ENCODE measurements at places on chromosomes 13 and 19.

DNA sequence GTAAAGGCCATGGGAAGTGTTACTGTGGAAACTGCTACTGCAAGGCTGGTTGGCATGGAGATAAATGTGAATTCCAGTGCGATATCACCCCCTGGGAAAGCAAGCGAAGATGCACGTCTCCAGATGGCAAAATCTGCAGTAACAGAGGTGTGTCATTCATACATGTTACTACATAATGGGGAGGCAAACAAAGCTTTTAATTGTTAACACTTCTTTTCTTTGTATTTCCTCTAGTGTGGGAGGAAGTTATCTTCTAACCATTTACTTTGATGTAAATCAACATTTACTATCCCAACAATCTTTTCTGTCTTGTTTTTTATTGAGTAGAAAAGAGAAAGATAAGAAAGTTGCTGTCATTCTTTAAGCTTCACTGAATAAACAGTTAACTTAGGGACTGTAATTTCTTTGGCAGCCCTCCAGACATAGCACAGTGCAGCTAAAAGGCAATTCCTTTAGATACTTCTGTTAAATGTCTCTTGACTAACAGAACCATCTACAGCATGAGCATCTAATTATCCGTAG, 126.9 kb downstream of the ITGBL1 start:
- DNase-seq: no peak

- DNase-seq: no peak
Observed at GRCh38 chr13:27200413-27201070, 28.9 kb upstream of the USP12 start.

- no peak for DNase-seq
Observed at GRCh38 chr13:66501181-66501580, 729.0 kb downstream of the PCDH9 start.

DNA sequence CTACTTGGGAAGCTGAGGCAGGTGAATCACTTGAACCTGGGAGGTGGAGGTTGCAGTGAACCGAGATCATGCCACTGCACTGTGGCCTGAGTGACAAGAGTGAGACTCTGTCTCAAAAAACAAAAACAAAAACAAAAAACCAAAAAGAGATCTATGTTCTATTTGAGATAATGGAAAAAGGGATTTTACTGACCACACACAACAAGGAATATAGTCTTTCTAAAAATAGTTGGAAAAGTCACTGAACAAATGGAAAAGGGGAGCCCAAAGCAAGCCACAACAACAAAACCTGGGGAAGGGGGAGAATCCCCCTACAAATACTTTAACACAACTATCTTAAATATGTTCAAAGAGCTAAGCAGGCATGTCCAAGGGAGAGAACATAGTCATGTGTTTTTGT, 37.3 kb downstream of the ZNF558 start:
- no peak for DNase-seq

- no peak for DNase-seq
Observed at GRCh38 chr13:65456150-65456912, 1773.8 kb downstream of the PCDH9 start.

GRCh38 chr13:91236921-91237320, 110.6 kb upstream of the MIR17HG start:
- DNase-seq: no peak

- DNase-seq: no peak
Observed at GRCh38 chr13:37303606-37304005, 198.1 kb upstream of the CSNK1A1L start.

DNA sequence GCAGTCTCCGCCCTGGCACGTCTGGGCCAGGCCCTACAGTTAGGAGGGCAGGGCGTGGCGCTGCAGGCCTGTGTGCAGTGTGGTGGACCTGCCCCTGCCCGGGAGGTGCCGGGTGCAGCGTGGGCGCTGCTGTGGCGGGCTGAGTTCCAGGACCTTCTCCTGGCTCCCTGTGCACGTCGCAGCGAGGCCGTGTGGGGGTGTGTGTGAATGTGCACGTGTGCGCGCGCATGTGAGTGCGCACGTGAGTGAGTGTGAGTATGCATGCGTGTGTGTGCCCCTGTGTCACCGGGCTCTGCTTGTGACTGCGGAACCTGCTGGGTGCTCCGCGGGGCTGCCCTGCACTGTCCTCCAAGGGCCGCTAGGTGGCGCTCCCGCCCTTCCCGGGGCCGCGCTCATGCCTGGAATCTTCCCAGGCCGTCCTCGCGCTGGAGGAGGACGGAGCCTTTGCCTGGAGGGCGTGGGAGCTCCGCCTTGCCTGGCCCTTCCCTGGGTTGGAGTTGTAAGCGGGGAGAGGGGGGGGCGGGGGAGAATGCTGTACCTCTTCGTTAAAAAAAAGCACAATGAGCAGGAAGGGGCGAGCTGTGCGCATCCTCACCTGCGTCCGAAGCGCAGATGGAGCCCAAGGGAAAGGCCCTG, 79.3 kb downstream of the KDM4B start:
- peak; percentile 54 for DNase-seq

GRCh38 chr13:107881362-107881761, 334.0 kb downstream of the LIG4 start:
- no peak for DNase-seq

DNA sequence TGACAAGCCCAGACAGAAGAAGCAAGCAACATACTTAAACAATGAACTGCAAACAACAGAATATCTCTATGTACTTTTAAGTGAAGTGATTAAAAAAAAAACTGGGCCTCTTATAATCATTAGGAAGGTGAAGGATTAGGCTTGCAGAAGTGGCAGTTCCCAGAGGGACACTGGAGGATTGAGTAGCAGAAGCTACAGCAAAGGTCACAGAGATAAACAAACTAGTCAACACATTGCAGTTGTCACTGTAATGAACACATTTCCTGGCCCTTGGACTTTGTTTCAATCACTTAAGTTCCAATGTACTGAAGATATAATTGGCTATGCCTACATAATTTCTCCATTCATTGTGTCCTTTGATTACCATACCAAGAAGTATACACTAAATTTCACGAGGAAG, 1498.8 kb downstream of the SLITRK5 start:
- DNase-seq: no peak

DNA sequence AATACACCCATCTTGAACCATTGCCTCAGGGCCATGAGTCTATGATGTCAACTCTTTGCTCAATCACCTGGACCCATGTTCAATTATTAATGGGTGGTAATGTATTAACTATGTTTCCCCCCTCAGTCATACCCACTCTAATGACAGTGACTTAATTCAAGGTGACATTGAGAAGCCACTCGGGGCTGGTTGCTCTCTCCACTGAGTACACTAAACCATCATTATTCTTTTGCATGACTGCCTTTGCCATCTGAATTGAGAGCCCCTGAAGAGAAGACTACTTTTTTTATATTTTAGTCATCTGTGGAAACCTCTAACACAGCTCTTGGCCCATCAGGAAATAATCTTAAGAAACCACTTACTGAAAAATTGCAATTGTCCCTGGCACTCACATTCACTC, 139.2 kb upstream of the SOX21 start:
- DNase-seq: no peak

- no peak for DNase-seq
Observed at GRCh38 chr13:43377149-43377548, 353.8 kb downstream of the DNAJC15 start.

DNA sequence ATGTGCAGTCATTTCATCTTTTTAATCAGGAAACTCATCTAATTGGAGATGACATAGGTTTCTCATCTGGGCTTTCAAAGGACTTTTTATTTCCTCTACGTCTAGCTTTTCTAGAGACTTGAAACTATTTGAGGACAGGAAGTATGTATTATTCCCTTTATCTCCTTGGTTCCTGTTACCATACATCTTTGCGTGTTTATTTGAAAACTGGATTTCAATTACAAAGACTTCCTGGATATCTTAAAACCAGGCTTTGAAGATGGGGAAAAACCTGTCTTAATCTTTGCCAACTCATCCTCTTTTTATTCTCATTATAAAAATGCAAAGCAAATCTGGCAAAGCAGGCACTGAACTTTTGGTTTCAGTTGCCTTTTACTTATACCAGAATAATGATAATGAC, 130.5 kb downstream of the LMO7 start:
- peak; percentile 32 for DNase-seq

DNA sequence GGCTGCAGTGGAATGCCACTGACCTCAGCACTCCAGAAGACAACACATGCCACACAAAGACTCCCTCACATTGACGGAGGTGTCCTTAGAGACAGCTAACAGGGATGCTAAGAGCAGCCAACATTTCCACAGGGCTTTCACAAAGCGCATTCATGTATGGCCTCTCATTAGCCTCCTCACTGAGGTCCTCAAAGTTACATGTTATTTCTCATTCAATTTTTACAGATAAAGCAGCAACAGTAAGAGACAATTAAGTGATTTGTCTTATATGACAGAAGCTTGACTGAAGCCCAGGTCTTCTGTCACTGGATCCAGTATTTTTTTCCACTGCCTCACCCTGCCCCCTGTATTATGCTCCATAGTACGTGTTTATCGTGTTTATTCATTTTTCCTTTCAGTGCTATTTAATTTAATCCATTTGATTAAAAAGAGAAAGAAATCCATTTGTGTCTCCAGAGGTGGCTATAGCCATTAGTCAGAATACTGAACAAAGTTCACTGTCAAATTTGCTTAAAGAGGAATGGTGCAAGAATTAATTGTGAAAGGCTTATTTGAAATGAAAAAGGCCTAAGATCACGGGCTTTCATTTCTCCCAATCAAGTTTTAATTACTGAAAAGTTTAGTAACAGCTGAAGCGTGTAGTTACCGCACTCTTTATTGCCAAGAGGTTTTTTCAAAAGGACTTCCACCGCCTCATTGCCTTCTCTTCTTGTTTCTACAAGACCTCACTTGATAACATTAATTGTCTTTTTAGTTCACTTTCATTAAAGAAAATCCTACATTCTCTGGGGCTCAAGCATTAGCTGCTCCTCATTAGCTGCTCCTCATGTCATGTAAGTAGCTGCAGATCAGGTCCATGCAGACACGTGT, 115.0 kb downstream of the COG6 start:
- no peak for DNase-seq

DNA sequence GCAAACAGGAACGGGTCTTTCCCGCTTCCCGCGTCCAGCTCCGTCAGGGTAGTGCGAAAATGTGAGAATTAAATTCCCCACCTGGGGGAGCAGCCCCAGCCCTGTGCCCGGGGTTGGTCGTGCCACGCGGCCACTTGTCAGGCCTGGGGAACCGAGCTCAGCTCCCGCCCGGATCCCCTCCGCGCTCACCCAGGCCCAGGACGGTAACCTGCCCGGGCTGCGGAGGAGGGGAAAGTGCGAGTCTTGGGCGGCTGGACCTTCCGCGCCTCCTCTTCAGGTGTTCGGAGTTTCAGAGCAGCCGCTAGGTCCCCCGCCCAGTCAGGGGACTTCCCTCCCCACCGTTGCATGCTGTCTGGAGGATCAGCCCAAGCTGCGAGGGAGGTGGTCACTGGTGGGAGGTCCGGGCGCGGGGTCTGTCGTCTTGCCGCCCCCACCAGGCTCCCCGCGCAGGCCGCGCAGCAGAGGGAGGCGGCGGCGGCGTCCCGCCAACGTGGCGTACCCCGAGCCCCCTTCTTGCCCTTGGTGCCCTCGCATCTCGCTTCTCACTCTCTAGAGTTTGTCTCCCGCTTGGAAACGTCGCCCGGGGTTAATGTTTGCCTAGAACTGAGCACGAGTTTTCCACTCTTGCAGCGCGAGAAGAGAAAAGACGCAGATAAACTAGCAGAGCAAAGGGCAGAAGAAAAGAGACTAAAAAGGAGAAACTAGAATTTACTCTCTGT, 8.1 kb downstream of the URAD start:
- DNase-seq: no peak

GRCh38 chr13:48158290-48158689, 63.4 kb upstream of the MED4 start:
- peak; percentile 19 for DNase-seq

DNA sequence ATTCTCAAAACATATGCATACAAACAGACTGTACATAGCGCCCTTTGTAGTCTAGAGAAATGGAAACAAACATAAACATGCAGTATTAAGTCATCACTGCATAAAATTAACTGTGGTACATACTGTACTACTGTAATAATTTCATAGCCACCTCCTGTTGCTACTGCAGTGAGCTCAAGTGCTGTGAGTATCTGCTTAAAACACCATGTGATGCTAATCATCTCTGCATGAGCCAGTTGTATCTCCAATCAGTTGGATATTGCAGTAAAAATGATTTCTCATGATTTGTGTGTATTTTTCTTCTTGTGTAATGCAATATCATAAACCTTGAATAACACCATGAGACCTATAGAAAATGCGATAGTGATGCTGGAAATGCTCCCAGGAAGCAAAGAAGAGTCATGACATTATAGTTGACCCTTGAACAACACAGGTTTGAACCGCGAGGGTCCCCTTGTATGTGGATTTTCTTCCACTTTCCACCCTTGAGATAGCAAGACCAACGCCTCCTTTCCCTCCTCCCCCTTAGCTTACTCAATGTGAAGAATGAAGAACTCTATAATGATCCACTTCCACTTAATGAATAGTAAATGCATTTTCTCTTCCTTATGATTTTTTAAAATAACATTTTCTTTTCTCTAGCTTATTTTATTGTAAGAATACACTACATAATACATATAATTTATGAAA, 4.1 kb downstream of the TNFSF13B start:
- no peak for DNase-seq

DNA sequence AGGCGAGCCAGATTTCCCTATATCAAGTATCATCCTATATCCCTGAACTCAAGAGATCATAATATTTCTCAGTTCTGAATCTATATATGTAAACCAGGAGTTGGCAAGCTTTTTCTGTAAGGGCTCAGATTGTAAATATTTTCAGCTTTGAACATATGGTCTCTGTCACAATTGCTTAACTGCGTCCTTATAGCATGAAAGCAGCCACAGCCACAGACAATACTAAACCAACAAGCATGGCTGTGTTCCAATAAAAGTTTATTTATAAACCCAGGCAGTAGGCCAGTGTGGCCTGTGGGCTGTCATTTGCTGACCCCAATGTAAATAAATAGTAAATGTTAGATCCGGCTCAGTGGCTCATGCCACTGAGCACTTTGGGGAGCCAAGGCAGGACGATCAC, 12.2 kb upstream of the MYH14 start:
- DNase-seq: no peak

DNA sequence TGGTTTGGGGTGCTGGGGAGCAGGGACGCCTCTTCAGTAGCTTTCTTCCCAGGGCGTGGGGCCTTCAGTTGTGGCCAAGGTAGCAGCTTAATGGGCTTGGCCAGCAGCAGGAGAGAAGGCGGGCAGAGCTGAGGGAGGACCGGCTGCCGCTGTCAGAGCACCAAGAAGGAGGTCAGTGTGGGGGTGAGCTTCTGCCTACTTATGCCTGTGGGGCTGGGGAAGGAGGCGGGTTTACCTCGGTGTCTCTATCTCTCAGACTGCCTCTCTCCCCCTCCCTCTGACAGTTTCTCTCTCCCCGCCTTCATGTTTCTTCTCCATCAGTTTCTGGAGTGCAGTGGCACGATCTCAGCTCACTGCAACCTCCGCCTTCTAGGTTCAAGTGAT, at the start of gene CAPN12:
Gene CAPN12 (minus strand): TSS at position 177 of the 384 bp plus-strand sequence. CDS start 309 bp downstream, outside the sequence.
- no peak for DNase-seq

DNA sequence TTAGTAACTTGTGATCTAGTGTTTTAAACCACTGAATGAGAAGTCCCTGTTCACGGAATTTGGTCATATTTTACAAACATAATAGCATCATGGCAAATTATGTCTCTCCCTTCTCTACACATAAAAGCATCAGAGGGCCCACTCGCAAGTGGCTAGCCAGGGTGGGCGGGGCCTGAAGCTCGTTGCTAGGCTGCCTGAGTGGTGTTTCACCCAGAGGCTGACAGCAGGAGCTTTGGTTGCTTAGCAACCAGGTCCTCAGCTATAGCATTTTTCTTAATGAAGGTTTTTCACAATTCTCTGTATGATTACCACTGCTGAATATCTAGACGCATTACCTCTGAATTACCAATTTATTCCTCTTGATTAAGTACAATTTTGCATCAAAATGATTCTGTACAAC, 126.5 kb downstream of the NALCN start:
- DNase-seq: peak; percentile 3

Measured in CD4-positive, alpha-beta T cell treated with Interleukin-21 for 1 hour (primary cell).